Pons (tissue), 1 donor: ENCODE measurements at places on chromosomes 2 and 18.

DNA sequence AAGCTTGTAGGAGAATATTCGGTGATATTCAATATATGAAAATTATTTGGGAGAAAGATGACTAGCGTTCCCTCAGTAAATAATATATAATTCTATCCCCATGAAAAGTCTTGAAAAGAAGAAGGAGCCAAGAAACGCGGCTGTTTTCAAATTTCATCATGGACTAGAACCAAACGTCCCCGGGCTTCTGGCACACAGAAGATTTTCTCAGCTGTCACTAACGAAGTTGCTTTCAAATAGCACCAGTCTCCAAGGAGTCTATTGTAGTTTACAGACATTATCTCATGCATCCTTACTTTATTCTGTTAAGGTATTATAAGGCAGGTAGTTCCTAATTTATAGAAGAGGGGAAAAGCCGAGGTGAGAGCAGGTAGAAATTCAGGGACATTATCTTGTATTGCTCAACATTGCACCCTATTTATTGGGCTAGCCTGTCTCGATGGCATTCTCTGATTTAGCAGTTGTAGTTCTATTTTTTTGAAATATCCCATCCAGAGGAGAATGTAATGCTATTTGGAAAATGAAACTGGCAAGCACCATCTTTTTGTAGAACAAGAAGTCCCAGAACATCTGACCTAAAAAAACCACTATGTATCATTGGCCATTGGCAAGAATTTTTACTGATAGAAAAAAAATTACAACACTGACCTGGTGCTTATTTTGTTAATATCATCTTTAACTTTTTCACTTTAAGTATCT, 198.1 kb upstream of the RASGRP3 start:
- DNase-seq = no peak

DNA sequence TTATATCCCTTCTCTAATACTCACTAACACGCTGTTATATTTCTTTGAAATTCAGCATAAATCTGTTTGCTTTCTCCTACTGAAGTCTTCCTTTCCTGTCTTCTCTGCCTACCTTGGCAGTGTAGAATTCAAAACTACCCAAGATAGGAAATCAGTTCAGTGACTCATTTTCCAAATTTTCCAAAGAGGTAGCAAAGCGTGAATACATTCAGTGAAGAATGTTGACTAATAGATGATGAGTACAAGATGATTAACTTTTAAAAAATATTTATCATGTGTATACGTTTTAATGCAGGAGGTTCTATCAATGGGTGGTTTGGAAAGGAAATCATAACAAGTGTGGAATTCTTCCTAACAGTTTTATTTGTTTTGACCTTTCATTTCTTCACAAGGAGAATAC, 201.9 kb upstream of the SLC8A1 start:
- no peak for DNase-seq

DNA sequence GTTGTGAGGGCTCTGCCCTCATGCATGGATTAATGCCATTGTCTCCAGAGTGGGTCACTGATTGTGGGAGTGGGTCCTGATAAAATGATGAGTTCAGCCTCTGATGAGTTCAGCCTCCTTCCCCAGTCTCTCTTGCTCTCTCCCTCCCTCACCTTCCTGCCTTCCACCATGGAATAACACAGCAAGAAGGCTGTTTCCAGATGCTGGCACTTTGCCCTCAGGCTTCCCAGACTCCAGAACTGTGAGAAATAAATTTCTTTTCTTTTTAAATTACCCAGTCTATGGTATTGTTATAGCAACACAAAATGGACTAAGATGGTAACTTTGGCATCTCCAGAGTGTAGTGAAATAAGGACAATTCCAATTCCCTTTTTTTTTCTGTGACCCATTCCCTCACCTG, 47.1 kb upstream of the MAP4K3 start:
- DNase-seq = no peak

DNA sequence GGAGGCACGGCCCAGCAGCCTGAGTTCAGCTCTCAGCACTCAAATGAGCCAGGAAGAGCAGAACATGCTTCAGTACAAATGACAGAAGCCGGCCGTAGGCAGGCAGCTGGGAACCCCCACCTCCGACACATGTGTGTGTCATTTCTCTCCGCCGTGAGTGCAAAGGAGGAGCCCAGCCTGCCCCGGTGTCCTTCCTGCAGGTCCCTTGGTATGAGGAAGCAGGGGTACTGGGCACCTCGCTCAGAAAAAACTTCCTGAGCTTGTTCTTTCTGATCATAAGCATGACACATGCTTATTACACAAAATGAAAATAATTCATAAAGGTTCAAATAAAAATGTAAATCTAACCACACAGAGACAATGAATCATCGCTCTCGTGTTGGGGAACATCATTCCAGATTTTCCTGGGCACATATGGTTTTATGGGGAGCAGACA, 35.3 kb downstream of the KCNF1 start:
- DNase-seq = no peak

- no peak for DNase-seq
These were observed 2.6 kb downstream of the BZW1 start for GRCh38 chr2:200814276-200814815.

DNA sequence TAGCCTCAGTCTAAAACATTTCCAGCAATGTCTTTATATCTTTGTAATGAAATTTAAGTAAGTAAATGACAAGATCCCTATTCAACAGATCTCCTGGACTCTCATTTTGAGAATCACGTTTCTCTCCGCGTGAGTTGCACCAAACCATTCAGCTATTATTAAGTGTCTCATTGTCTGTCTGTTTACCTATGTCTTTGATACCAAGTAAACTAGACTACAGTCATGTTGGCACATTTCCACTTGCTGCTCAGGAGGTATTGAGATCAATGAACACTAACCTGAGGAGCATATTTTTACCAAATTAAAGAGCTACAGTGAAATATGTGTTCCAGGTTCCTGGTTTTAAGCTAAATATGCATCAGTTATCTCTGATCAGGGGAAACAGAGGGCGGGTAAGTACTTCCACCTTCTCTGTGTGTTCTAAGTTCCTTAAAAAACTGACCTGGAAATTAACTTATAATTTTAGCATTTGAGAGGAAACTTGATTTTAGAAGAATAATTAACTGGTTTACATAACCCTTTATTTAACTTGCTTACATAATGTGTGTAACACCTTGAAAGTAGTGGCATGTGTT, 125.8 kb downstream of the OSBPL6 start:
- no peak for DNase-seq

GRCh38 chr2:218074031-218074430, 5.0 kb downstream of the RUFY4 start:
- no peak for DNase-seq

GRCh38 chr2:168992591-168993349, 38.4 kb downstream of the ABCB11 start:
- DNase-seq = no peak

GRCh38 chr2:210428393-210429179, 48.0 kb downstream of the LANCL1 start:
- no peak for DNase-seq

- no peak for DNase-seq
These were observed 12.3 kb downstream of the HDAC4 start for GRCh38 chr2:239388236-239389151.

GRCh38 chr2:171319164-171319810, 114.5 kb downstream of the METTL8 start:
- DNase-seq = peak; percentile 66

GRCh38 chr2:25294573-25295462, 46.9 kb downstream of the DNMT3A start:
- peak; percentile 76 for DNase-seq

DNA sequence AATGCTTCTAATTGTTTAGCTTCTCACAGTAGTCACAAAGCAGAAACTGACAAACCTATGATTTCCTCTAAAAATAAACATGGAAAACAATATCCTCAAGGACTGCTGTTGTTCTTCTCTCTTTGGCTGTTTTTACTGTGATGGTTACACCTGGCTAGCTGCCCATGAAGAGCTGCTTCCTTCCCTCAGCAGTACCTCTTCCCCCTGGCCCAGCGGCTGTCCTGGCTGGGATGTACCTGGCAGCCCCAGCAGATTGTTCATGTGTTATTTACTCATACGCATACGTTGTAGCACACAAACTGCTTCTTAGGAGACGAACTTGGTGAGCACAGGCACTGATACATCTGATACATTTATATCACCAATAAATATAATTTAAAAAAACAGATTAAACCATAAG, 27.4 kb downstream of the NEMP2 start:
- peak; percentile 55 for DNase-seq

GRCh38 chr18:9535430-9535991, 60.2 kb downstream of the RALBP1 start:
- peak; percentile 84 for DNase-seq

GRCh38 chr2:201233812-201234662, 26.3 kb upstream of the CASP8 start:
- no peak for DNase-seq

DNA sequence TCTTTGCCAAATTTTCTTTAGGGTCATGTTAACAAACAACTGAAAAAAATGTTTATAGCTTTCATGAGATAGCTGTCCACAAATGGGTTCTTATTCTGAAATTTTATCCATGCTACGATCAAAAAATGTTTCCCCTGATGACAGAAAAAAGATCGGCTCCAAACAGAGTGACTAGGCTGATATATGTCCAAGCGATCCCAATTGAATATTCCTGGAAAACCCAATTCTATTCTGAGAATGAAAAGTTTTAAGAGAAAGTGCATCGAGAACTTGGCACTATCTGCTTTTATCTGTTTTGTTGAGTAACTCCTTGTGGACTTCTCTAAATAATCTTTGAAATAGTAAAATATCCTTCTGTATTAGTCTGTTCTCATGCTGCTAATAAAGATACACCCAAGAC, 19.1 kb downstream of the KCNE4 start:
- no peak for DNase-seq

- peak; percentile 82 for DNase-seq
These were observed 900.7 kb downstream of the SOCS6 start for GRCh38 chr18:71189581-71189980.

DNA sequence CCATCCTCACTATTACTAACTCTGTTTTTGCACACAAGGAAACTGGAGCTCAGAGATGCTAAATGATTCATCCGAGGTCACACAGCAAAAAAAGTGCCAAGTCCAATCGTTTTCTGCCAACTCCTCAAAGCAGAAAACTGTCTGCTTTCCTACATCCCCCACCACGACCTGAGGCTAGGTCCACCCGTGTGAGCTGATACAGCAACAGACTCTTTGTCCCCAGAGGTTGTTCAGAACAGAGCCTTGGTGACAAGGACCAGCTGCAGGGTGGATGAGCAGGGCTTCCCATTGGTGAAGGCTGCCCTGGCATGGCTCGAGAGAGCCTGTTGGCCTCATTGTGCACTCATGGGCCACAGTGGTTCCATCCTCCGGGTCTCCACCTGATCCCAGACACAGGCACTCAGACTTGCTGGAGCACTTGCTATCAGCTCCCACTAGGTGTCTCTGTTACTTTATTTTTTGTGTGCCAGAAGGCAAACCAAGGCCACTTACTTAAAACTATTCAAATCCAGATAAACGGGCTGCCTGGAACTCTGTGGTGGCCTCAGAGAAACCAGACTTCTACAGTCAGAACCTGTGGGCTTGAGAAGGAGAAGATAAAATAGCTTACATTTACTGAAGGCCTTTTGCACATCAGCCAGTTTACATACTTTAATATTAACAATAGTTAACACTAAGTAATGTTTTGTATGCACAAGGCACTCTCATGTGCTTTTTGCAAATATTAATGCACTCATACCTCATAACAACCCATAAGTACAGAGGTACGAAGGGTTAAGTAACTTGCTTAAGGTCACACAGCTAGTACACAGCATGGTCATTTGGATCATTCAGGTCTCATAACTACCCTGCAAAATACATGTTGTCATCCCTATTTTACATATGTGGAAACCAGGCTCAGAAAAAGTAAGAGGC, 62.9 kb upstream of the CTIF start:
- peak; percentile 86 for DNase-seq

GRCh38 chr2:233107831-233108300, 47.7 kb downstream of the INPP5D start:
- no peak for DNase-seq

DNA sequence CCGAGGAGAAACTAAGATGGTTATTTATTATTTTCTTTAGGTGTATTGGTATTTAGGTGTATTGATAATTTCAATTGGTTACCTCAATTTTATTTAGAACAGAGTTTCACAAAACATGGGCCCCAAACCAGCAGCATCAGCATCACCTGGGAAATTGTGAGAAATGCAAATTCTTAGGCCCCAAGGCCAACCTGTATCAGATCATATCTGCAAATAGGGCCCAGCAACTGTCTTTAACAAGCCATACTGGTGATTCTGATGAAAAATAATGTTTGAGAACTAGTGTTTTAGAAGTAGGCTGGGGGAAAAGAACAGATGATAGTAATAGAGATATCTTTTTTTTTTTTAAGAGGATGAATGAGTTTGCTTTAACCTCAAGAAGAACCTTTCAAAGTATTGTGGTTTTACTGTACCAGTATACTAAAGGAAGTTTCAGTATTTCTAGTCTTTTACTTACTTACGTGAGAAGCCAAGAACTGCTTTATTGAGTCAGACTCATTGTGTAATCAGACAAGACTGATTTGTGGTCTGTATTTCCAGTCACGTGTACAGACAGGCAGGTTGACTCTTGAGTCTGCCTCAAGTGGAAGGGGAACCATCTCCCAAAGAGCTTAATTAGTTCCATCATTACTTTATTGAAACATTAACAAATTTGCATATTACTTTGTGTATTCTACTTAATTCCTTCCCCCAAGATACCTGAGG, 60.4 kb upstream of the GAREM1 start:
- no peak for DNase-seq

DNA sequence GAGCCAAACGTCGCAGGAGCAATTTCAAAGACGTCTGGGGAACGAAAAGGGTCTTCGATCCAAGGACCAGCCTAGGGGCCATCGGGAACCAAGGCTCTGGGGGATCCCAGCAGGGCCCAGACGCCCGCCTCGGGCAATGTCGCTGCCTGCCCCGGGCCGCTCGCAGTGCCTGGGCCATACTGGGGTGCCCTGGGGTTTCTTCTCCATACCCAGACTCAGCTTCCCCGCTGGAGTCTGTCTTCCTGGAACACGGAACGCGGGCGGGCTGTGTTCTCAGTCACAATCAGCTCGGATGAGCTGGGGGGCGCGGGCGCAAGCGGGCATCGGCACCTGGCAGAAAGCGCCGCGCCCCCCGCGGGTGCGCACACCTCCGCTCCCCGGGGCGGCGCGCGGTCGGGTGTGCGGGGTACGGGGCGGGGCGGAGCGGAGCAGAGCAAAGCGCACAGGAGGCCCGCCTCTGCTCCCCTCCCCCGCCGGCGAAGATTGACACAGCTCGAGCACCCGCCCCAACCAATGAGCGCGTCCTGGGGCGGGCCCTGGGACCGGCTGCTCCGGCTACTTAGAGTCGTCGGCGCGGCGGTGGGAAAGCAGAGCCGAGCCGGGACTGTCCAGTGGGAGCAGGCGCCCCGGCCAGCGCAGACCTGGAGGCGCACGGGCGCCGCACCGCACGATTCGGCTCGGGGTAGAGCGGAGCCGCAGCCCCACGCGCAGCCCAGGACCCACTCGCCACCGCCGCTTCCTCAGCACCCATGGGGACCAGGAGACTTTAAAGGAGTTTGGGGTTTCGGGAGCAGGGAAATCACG, at the start of gene LRATD1:
TSS of gene LRATD1 (plus strand) at position 585 of the 804 bp plus-strand sequence. CDS start 1,263 bp downstream, outside the sequence.
- peak; percentile 79 for DNase-seq
